CD4-positive, alpha-beta T cell treated with Interleukin-4 for 4 hours (primary cell): ENCODE measurements at places on chromosomes 5 and 9.

DNA sequence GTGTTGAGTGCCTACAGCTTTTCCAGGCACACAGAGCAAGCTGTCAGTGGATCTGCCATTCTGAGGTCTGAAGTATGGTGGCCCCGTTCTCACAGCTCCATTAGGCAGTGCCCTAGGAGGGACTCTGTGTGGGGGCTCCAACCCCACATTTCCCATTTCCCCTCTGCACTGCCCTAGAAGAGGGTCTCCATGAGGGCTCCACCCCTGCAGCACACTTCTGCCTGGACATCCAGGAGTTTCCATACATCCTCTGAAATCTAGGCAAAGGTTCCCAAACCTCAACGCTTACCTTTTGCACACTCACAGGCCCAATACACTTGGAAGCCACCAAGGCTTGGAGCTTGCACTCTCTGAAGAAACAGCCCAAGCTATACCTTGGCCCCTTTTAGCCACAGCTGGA lies 131.3 kb downstream of the DEPDC1B start:
- no peak for DNase-seq

GRCh38 chr5:56625541-56625940 lies 189.8 kb upstream of the MAP3K1 start:
- no peak for DNase-seq

GRCh38 chr5:136337788-136338187 lies 27.6 kb downstream of the TRPC7 start:
- no peak for DNase-seq

GRCh38 chr9:125904155-125904851 lies 157.1 kb downstream of the PBX3 start:
- DNase-seq: peak; percentile 15

- DNase-seq: no peak
Observed at GRCh38 chr5:124310453-124310852, 436.0 kb downstream of the ZNF608 start.

DNA sequence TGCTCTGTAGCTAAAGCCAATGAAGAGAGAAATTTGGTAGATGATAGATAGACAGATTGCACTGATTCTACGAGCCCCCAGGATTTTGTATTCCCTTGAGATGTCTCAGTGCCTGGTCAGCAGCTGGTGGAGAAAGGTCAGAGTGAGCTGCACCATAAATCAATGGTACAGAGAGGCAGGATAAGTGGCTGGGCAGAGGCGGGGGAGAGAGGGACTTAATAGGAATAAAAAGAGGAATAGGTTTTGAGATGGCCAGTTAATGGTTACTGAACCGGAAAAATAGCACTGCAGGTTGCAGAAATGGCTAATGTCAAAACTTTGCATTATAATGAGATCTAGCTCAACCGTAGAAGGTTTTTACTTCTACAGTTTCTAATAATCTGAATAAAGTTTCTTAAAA lies 47.9 kb upstream of the SLC12A2 start:
- DNase-seq: no peak

DNA sequence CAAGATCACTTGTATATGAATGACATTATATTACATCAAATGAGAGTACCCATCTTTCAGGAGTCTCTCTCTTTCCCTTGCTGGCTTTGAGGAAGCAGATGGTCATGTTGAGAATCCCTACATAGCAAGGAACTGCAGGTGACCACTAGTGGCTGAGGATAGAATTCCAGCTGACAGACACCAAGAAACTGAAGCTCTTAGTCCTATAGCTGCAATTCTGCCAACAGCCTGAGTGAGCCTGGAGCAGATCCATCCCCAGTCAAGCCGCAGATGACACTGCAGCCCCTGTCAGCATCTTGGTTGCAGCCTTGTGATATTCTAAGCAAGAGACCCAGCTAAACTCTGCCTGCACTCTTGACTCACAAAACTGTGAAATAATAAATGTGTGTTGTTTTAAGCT lies 531.5 kb downstream of the CSNK1G3 start:
- no peak for DNase-seq

DNA sequence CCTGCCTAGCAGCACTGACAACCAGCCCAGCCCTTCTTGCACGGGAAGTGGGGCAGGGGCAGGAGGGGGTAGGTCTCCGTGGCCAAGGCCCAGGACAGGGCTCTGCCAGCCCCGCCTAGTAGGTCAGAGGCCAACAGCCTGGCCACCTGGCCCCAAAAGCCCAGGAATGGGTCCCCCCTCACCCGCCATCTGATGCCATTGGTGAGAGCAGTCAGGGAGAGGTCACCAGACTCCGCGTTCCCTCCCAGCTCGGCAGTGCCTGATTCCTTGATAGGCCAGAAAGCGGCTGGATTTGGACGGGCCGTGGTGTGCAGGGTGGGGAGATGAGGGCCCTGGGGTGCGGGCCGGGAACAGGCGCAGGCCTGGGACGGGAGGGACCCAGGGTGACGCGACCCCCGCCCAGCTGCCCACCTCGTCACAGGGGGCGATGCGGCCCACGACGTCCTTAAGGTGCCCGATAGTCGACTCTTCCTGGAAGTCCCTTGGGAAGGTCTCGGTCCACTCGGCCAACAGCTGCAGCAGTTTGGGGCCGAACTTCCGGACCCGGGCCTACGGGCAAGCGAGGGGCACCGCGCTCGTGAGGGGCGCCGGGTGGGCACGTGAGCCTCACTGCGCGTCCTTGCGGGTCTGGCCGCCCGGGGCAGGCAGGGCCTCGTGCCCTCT lies 64.5 kb upstream of the RNF130 start:
- no peak for DNase-seq

- no peak for DNase-seq
Observed at GRCh38 chr9:80699511-80699998, 989.8 kb downstream of the TLE1 start.

- no peak for DNase-seq
Observed at GRCh38 chr5:52867809-52868208, 80.1 kb downstream of the ITGA1 start.

GRCh38 chr5:72562717-72563116 lies 55.5 kb upstream of the ZNF366 start:
- DNase-seq: no peak

GRCh38 chr5:175219366-175219765 lies 224.6 kb downstream of the DRD1 start:
- DNase-seq: no peak

GRCh38 chr5:111792471-111793058 lies 35.6 kb upstream of the NREP start:
- no peak for DNase-seq

- no peak for DNase-seq
Observed at GRCh38 chr5:124453221-124454051, 293.0 kb downstream of the ZNF608 start.

GRCh38 chr9:16368237-16369087 lies 502.0 kb downstream of the BNC2 start:
- DNase-seq: no peak

DNA sequence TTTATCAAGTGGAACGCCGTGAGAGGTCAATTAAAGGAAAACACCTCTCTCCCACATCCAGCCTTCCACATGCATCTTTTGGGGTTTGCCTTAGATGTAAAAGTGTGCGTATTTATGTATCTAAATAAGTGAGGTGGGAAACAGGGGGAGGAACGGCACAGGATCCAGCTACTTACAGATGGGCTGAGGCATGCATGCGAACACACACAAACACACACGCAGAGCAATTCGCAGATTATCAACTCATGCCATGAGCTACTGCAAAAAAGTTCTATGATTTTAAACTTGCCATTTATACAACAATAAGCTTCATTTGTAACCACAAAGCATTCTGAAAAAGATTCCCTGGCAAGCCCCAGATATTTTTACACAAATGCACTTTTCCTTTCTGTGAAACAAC lies 242.1 kb downstream of the BNC2 start:
- DNase-seq: no peak

DNA sequence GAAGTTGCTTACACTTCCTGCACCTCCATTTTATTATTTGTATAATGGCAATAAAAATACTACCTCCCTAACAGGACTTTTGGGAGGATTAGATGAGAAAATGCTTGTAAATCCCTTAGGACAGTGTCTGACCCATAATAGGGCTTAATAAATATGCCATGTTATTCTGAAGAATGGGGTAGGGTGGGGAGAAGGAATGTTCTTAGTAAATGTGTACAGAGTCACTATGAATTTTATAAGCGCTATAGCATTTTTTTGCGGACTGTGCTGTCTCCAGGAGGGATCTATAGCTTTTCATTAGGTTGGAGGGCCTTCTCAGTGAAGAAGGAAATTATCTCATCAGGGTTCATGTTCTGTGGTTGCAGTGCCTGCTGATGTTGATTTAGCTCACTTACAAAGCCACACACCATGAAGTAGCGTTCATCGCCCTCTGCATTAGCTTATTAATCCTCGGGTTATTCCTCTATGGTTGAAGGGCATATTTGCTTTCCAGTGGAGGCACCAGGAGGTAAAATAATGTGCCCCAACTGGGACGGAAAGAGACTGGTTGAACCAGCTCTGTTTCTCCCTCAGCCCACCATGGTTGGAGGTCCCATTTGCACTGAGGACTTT lies 497.1 kb downstream of the ARHGEF28 start:
- no peak for DNase-seq

- no peak for DNase-seq
Observed at GRCh38 chr5:5558638-5559527, 136.4 kb downstream of the ICE1 start.

DNA sequence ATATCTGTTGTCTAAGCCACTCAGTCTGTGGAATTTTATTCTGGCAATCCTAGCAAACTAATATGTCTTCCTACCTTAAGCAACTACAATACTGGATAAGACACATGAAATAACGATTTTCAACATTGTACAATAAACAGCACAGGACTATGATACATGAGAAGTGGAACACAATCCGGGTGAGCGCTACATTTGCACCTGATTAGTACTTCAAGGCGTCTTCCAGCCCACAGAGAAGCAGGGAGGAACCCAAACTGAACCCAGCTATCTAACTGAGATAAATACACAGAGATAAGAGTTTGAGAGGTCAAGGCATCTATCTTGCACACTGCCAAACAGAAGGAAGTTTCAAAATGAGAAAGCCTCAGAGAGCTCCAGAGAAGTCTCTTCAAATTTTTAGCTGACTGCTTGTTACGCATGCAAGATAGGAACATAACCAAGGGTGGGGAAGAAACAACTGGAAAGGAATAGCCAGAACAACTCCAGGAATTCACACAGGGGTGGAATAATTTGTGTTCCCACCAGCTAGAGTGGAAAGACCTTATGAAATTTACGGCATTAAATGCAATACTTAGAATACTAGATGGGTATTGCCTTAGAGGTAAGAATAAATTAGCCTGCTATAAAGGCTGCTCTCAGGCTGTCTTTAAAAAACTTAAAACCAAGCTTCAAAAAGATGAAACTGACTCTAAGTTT lies 481.8 kb downstream of the MTRR start:
- DNase-seq: no peak

DNA sequence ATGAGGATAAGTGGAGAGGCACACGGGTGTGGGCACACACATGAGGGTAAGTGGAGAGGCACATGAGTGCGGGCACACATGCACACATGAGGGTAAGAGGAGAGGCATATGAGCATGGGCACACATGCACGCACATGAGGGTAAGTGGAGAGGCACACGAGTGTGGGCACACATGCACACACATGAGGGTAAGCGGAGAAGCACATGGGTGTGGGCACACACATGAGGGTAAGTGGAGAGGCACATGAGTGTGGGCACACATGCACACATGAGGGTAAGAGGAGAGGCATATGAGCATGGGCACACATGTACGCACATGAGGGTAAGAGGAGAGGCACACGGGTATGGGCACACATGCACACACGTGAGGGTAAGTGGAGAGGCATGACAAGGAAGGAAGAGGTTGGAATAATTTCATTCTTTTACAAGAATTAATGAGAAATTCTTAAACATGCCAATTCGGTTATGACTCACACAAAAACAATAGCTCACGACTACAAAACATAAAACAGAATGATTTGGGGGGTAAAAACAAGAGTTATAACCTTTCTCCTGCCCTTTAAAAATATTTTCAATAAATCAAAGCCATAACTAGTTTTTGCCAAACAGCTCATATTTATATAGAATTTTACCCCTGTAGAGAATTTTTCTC lies 67.5 kb downstream of the APBA1 start:
- DNase-seq: no peak
